ENCODE measurements at places on chromosomes 5 and 9.

DNA sequence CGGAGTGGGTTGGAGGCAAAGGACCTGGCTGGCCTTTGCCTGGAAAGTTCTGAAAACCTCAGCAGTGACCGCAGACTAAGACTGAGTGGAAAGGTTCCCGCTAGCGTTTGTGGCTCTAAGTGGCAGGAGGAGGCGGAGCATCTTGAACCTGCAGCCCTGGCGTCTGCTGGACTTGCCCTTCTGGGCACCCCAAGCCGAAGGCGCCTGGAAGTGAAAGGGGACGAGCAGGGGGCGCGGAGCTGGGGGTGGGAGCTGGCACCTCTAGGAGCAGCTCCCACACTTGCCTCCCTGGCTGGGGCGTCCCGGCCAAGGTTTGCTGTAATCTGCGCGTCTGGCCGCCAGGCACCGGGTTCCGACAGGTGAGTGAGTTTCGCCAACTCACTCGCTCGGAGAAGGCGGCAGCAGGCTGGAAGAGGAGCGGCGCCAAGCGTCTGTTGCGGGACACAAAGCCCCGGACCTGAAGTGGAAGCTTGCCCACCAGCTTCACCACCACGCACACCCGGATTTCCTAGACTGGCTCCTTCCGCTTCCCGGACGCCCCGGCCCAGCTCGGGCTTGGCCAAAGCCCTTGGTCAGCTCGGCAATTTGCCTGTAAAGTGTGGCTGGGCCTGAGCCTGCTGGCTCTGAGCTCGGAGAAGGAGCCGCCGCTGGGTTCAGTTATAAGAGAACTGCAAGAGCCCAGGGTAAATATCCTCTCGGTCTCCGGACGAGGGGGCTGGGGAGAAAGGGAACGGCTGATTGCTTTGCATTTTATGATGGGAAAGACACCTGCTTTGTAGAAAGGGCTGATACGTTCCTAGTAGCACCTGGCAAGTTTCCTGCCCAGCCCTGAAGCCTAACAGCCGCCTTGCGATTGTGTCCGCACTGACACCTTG is at the start of gene GNA14:
Gene GNA14 (minus strand): TSS at position 89 of the 875 bp plus-strand sequence. CDS start 529 bp downstream, outside the sequence.
- no peaks in the 10 kb centered on the region for H3K36me3 ChIP-seq
- peak; percentile 78 for DNase-seq
- H3K4me1 ChIP-seq, result no peaks in the 10 kb centered on the region
- H3K4me3 ChIP-seq, result peak within 1 kb of the TSS; percentile 64

DNA sequence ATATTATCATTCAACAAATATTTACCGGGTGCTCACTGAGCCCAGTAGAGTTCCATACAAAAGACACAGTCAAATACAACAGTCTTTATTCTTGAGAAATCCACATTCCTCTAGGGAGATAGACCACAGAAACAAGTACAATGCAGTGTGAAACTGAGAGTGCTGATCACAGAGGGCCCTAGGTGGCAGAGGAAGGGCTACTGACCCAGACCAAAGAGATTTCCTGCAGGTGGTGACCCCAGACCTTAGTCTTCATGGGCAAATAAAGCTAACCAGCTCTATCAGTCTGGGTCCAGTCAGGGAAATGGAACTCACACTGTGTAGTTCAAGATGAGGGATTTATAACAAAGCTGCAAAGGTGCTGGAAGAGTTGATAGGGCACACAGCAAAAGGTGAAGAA is 110.4 kb upstream of the SLC27A6 start:
- H3K27me3 ChIP-seq, result no peaks in the 10 kb centered on the region
- H3K4me1 ChIP-seq, result no peaks in the 10 kb centered on the region
- no peaks in the 10 kb centered on the region for H3K36me3 ChIP-seq
- DNase-seq, result no peak
- no peak overlapping the region for H3K4me3 ChIP-seq

GRCh38 chr5:179119415-179120170 is 59.4 kb downstream of the ZNF354C start:
- H3K36me3 ChIP-seq, result no peaks in the 10 kb centered on the region
- no peaks in the 10 kb centered on the region for H3K4me1 ChIP-seq
- no peak overlapping the region for H3K27ac ChIP-seq
- peak; percentile 22 for DNase-seq
- H3K4me3 ChIP-seq, result no peak overlapping the region
- no peaks in the 10 kb centered on the region for H3K27me3 ChIP-seq

DNA sequence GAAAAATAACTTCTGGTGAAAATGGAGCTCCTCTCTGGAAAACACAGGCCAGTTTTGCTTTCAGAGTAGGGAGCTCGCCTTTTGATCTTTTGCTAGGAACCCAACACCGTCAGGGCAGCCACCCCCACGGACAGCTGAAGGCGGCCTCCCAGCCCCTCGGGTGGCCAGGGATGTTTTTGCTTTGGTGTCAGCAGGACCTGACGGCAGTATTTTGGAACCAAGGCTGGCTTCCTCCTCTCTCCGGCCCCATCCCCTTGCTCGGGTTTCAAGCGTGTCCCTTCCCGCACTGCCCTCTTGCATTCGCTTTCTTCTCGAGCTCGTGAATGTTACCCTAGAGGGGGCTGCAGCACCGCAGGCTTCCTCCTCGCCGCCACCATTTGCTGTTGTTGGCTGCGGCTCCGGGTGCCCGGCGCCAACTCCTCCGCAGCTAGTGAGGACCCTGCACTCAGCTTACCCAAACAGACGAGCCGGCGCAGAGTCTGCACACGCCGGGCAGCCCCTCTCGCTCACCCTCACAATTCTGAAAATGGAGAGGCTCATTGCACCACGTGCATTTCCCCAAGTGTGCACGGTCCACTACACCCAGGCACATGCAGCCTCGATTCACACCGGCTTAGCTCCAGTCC is 35.5 kb upstream of the ADAMTSL1 start:
- no peaks in the 10 kb centered on the region for H3K36me3 ChIP-seq
- H3K27ac ChIP-seq, result no peak overlapping the region
- no peaks in the 10 kb centered on the region for H3K4me1 ChIP-seq
- peak; percentile 48 for DNase-seq
- H3K27me3 ChIP-seq, result no peaks in the 10 kb centered on the region
- H3K4me3 ChIP-seq, result peak overlapping the region; percentile 54

DNA sequence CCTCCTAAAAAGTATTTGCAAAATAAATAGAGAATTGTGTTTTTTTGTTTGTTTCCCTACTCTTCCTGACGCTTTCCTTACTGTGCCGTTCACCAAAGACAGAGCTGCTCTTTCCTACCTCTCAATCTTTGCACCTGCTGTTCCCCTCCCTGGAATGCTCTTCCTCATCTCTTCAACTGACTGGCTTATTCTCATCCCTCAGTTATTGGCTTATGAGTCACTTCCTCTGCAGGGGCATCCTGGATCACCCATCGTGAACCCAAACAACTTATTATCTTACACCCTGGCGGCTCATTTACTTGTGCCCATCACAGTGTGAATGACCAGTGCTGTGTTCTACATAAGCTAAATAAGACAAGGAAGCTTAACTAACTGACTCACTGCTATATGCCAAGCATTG is 36.1 kb upstream of the CCNG1 start:
- DNase-seq, result no peak
- H3K27me3 ChIP-seq, result no peaks in the 10 kb centered on the region
- no peaks in the 10 kb centered on the region for H3K4me1 ChIP-seq
- H3K27ac ChIP-seq, result no peak overlapping the region
- H3K4me3 ChIP-seq, result no peak overlapping the region

DNA sequence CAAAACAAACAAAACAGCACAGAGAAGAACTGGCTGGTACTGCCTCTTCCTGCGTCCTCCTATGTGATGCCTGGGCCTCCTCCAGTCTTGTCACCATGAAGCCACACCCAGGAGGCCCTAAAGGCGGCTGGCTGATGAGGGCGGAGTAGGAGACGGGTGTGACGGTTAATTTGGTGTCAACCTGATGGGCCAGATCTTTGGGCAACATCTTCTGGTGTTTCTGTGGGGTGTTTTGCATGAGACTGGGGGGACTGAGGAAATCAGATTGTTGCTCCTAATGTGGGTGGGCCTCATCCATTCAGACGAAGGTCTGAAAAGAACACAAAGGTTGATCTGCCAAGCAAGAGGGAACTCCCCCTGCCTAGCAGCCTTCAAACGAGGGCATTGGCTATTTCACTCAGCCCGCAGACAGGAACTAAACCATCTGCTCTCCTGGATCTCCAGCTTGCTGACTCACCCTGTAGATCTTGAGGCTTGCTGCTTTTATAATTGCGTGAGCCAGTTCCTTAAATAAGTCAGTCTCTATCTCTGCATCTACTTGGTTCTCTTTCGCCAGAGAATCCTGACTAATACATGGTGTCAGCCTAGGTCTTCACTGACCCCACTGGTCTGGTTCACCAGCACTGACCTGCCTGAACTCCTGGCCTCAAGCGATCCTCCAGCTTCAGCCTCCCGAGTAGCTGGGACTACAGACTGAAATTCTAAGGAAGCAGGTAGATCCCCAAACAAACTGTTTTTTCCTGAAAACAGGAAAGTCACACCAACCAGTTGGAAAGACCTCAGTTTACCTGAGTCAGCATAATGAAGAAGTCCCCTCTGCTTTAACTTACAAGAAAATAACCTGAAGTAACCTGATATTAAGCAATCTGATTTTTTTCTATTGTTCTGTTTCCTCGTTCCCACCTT is 12.8 kb upstream of the ZFP62 start:
- no peak for DNase-seq
- H3K4me3 ChIP-seq, result no peak overlapping the region
- H3K27me3 ChIP-seq, result no peaks in the 10 kb centered on the region
- H3K4me1 ChIP-seq, result no peaks in the 10 kb centered on the region
- H3K36me3 ChIP-seq, result no peaks in the 10 kb centered on the region

DNA sequence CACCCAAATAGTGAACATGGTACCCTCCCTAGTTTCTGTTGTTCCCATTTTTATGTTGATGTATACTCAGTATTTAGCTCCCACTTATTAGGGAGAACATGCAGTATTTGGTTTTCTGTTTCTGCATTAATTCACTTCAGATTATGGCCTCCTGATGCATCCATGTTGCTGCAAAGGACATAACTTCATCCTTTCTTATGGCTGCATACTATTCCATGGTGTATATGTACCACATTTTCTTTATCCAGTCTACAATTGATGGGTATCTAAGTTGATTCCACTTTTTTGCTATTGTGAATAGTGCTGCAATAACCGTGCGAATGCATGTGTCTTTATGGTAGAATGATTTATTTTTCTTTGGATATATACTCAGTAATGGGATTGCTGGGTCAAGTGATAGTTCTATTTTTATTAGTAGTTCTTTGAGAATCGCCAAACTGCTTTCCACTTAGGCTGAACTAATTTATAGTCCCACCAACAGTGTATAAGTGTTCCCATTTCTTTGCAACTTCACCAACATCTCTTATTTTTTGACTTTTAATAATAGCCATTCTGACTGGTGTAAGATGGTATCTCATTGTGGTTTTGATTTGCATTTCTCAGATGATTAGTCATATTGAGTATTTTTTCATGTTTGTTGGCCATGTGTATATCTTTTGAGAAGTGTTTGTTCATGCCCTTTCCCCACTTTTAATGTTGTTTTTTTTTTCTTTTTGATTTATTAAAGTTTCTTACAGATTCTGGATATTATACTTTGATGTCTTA is 79.6 kb downstream of the SMIM15 start:
- H3K27me3 ChIP-seq, result no peaks in the 10 kb centered on the region
- no peaks in the 10 kb centered on the region for H3K36me3 ChIP-seq
- no peak overlapping the region for H3K27ac ChIP-seq
- no peaks in the 10 kb centered on the region for H3K4me1 ChIP-seq
- no peak overlapping the region for H3K4me3 ChIP-seq

DNA sequence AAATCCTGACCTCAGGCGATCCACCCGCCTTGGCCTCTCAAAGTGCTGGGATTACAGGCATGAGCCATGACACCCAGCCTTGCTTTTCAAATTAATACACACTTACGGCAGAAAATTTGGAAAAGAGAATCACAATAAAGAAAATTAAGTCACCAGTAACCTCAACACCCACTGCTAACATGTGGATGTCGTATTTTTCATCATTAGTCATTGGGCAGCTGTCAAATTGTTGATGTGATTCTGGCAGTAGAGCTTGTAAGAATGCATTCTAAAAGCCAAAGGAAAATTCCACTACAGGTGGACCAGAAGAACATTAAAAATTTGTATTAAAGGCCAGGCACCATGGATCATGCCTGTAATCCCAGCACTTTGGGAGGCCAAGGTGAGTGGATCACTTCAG is 237.3 kb upstream of the TUT7 start:
- H3K27me3 ChIP-seq, result no peaks in the 10 kb centered on the region
- no peak overlapping the region for H3K4me3 ChIP-seq
- H3K4me1 ChIP-seq, result no peaks in the 10 kb centered on the region
- DNase-seq, result no peak
- no peaks in the 10 kb centered on the region for H3K36me3 ChIP-seq

DNA sequence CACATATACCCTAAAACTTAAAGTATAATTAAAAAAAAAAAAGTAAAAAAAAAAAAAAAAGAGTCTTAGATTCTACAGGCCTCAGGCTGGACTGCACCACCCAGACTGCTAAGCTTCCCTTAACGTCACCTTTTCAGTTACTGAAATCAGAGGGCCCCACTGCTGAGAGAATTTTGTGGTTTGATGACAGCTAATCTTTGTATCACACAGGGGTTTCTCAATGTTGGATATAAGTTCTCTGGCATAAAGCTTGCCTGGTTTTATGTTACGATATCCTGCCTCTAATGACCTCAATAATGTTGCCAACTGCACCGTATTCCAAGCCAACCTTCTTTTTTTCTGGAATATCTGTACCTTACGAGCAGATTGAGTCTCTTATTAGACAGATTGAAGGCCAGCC is 43.1 kb upstream of the C6 start:
- no peak for DNase-seq
- no peaks in the 10 kb centered on the region for H3K27me3 ChIP-seq
- no peak overlapping the region for H3K4me3 ChIP-seq
- H3K36me3 ChIP-seq, result no peaks in the 10 kb centered on the region

GRCh38 chr5:80569086-80569960 is 757 bp downstream of the ANKRD34B start:
- H3K4me1 ChIP-seq, result peaks cover 17% of the 10 kb centered on the region
- no peaks in the 10 kb centered on the region for H3K36me3 ChIP-seq
- no peak overlapping the region for H3K27ac ChIP-seq
- H3K4me3 ChIP-seq, result peak overlapping the region; percentile 33
- no peak for DNase-seq
